ENCODE measurements at places on chromosomes 11 and 22.

- DNase-seq, result no peak
Measured at GRCh38 chr11:106459135-106459534, 381.7 kb downstream of the AASDHPPT start.

DNA sequence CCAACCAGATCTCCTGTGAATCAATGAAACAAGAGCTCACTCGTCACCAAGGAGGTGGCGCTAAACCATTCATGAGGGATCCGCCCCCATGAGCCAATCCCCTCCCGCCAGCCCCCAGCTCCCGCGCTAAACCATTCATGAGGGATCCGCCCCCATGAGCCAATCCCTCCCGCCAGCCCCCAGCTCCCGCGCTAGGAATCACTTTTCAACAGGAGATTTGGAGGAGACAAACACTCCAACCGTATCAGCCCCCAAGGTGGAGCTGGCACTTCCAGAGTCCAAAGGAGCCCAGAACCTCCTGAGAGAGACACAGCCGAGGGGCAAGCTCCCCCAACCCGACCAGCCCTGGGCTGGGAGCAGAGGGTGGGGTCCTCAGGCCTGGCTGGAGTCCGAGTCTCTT, 40.9 kb upstream of the PRR5 start:
- DNase-seq, result no peak

DNA sequence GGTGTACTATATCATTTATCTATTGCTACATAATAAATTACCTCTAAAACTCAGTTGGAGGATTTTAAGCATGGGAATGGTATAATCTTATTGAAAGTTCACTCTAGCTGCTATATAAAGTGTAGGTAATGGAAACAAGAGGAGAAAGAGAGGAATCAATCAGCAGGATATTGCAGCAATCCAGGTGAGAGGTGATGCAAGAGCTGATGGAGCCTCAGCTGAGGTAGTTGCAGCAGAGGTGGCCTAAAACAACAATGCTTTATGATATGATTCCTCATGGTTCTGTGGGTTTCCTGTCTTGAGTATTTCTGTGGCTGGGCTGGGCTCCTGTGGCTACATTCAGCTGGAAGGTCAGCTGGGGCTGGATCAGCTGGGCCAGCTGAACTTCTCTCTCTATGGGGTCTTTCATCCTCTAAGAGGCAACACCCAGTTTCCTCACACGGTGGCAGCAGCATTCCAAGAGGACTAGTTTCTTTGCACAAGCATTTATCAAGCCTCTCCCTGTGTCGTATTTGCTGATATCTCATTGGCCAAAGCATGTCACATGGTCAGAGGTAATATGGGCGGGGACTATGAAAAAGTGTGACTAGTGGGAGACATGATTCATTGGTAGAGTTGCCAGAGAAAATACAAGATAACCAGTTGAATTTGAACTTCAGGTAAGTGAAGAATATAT, 135.4 kb upstream of the LARGE1 start:
- DNase-seq, result peak; percentile 25

GRCh38 chr22:35973388-35973787, 55.2 kb downstream of the RBFOX2 start:
- DNase-seq, result no peak

DNA sequence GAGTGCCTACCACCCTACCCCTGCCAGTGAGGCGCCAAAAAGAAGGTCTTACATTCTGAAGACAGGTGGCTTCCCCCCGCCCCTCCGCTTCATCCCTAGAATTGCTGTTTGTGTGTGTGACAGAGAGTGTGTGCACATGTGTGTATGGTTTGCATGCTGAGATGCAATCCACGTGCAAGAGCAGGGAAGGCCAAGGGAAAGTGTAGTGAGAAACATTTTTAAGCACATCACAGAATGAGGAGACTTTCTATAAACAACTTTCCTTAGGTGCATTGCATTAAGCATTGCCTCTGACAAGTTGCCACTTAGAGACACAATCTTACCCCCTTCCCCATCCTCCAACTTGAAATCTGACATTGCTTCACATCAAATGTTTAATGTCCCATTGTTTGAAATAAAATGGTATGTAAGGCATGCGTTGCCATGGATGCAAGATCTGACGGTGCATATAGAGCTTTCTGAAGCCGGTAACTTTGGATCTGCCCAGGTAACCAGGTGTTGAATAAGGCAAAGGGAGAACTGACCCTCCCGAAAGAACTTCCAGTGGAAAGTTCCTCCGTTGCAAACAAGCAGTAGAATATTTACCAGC, 21.4 kb downstream of the FJX1 start:
- DNase-seq, result no peak

- DNase-seq, result no peak
Measured at GRCh38 chr22:20524004-20524481, 16.6 kb downstream of the MED15 start.

GRCh38 chr11:46003572-46003971, 81.1 kb downstream of the LARGE2 start:
- no peak for DNase-seq

Measured in neural crest cell (in vitro differentiated cells).